ENCODE measurements at places on chromosomes 7 and 10. TPM values are rescaled to one million over a fixed set of nuclear protein-coding genes. Genes with fewer than 3 reads are reported as not detected.

Gene ACBD7
- 0.37 TPM for total RNA-seq

Gene CLCN1
- not detected for total RNA-seq

Gene IL6
- total RNA-seq: 1.1 TPM

Gene UBTD1
- 15.8 TPM for total RNA-seq

Gene CTAGE4
- total RNA-seq: not detected

Gene TMEM140
- total RNA-seq: 3.9 TPM

Gene CLIP2
- 42.6 TPM for total RNA-seq

Gene COL28A1
- total RNA-seq: under 0.01 TPM

Gene PRF1
- total RNA-seq: not detected

Gene WDFY4
- total RNA-seq: not detected

Gene DNAJC9
- 24.6 TPM for total RNA-seq

Gene METTL2B
- 37.1 TPM for total RNA-seq

Gene BAIAP2L1
- total RNA-seq: 2.2 TPM

Gene ARHGEF35
- 0.73 TPM for total RNA-seq

Gene NAPEPLD
- 7.7 TPM for total RNA-seq

Gene ABHD11
- total RNA-seq: 27.8 TPM

Gene BPGM
- total RNA-seq: 18.4 TPM

Gene SLC13A1
- not detected for total RNA-seq

Gene METTL27
- total RNA-seq: 5.5 TPM

Gene SYT15B
- not detected for total RNA-seq

Gene HOXA9
- 15.2 TPM for total RNA-seq

Gene SPDYE2B
- total RNA-seq: not detected

Gene VIPR2
- not detected for total RNA-seq

Gene LRRC61
- total RNA-seq: not detected

Gene ITPRID1
- not detected for total RNA-seq

Gene TRIM4
- 22.3 TPM for total RNA-seq

Gene PAPSS2
- total RNA-seq: 57.9 TPM

Gene NT5C2
- total RNA-seq: 23.5 TPM

Gene SPDYE5
- total RNA-seq: not detected

Gene OR2A1
- total RNA-seq: under 0.01 TPM

Gene TCERG1L
- not detected for total RNA-seq

Gene CCL24
- not detected for total RNA-seq

Gene EBLN1
- not detected for total RNA-seq

Gene NUTM2E
- total RNA-seq: not detected

Gene SNX13
- 41.2 TPM for total RNA-seq

Gene GSTK1
- 60.8 TPM for total RNA-seq

Gene IL2RA
- total RNA-seq: not detected

Gene PODXL
- 14.7 TPM for total RNA-seq

Gene CFAP70
- total RNA-seq: 0.39 TPM

Gene DRGX
- total RNA-seq: not detected

Gene PLPP4
- total RNA-seq: not detected

Gene ZNF117
- total RNA-seq: 5.1 TPM

Gene GPR15LG
- total RNA-seq: not detected

Gene PRPS1L1
- total RNA-seq: not detected

Gene IGFBP1
- 0.59 TPM for total RNA-seq

Gene HOXA10
- total RNA-seq: 9.9 TPM
